ENCODE measurements at places on chromosomes 12 and 14. TPM values are rescaled to one million over a fixed set of nuclear protein-coding genes. Genes with fewer than 3 reads are reported as not detected.

PPFIA2 gene
- not detected for total RNA-seq

COQ5 gene
- total RNA-seq = 24.5 TPM

GRCh38 chr14:72308967-72309485 is 376.8 kb downstream of the RGS6 start:
- H3K27ac ChIP-seq = no peak overlapping the region
- H3K36me3 ChIP-seq = peaks cover 5% of the 10 kb centered on the region
- H3K4me3 ChIP-seq = no peak overlapping the region
- H3K4me1 ChIP-seq = no peaks in the 10 kb centered on the region
- H3K27me3 ChIP-seq = peaks cover 3% of the 10 kb centered on the region
- DNase-seq = no peak

P2RX2 gene
- not detected for total RNA-seq

WIF1 gene
- total RNA-seq = not detected

- DNase-seq = no peak
- H3K4me3 ChIP-seq = no peak overlapping the region
- H3K36me3 ChIP-seq = no peaks in the 10 kb centered on the region
- no peaks in the 10 kb centered on the region for H3K27me3 ChIP-seq
Measured at GRCh38 chr12:91630596-91631293, 448.1 kb upstream of the DCN start.
